ENCODE measurements at places on chromosomes 3 and 15.
A peak's percentile ranks its signal among the peaks of the same experiment; 100 is the strongest.

DNA sequence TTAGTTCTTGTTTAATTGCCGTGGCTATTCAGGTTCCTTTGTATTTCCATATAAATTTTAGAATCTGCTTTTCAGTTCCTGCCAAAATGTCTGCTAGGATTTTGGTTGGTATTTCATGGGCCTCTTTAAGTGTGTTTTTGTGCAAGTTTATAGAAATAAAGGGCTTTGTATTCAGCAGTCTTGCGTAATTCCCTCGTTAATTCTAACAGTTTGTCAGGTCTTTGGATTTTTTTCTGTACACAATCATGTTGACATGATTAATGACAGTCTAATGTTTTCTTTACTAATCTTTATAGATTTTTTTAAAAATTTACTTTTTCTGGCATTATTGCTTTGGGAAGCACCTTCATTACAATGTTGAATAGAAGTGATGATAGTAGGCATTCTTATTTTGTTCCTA lies 120.9 kb downstream of the NEK11 start:
- DNase-seq, result no peak

GRCh38 chr15:60407415-60407805 lies 9.6 kb upstream of the ANXA2 start:
- DNase-seq, result peak; percentile 83

- DNase-seq, result no peak
These were observed 67.8 kb upstream of the GATA2 start for GRCh38 chr3:128560768-128561167.

DNA sequence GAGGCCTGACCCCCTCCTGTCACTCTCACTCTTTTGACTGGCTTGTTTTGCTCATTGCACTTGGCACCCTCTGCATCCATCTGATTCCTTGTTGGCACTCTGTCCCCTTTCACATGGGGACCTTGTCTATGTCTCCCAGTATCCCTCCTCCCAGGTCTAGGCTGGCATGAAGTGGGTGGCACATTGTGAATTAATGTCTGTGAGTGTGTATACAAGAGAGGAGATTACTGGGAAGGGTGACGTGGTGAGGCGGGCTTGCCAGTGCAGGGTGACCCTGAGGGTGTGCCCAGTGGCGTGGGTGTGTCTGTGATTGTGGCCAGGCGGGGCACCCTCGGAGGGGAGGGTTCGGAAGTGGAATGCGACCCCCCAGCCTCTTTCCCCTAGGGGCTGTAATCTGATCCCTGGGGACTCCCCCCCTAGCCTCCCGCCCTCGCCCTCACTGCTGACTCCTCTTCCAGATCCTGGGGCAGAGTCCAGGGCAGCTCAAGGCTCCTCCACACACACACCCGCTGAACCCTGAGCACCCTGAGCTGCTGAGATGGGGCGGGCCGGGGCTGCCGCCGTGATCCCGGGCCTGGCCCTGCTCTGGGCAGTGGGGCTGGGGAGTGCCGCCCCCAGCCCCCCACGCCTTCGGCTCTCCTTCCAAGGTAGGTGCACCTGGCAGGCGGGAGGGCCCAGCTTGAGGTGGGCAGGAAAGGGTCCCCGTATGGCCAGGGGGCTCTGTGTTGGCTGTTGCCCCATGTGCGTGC lies at the start of gene SEMA3B:
TSS of gene SEMA3B (plus strand) at position 445 of the 749 bp plus-strand sequence. CDS start at position 539, 94 bp downstream.
- DNase-seq, result no peak

GRCh38 chr15:72178976-72179585 lies 18.5 kb downstream of the GRAMD2A start:
- DNase-seq, result no peak

DNA sequence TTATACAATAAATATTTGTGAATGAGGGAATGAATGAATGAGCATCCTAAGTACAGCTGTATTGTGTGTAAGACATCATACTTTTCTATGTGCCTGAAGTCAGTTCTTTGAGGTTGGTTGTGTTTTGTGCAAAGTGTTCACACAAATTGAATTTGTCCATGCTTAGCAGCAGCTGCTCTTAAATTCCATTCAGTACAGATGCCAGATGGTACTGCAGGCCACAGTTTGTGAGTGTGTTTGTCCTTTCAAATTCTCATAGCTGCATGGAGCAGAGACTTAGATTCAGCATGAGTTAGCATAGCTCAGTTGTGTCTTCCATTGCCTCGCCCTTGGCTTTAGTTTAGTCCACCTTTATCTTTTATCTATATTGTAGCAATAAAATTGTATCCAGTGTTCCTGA lies 3.8 kb upstream of the ZNF385D start:
- DNase-seq, result no peak

DNA sequence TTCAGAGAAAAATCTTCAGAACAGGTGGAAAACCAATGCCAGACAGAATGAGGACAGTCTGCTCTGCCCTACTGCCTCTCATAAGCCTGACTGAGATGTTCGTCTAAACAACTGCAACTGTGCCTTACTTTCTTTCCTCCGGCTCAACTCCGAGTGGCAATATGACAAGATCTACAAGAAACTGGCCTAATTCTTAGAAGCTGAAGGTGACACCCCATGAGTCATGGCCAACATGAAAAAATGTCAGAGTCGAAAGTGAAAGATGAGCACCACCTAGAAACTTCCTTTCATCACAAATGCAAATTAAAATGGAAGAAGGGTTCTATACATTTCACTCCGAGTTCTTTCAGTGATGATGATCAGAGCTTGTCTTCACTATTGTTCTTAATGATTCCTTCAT lies 12.9 kb downstream of the PCYT1A start:
- DNase-seq, result peak; percentile 20

- DNase-seq, result no peak
These were observed 159.2 kb downstream of the XXYLT1 start for GRCh38 chr3:195111766-195112165.

DNA sequence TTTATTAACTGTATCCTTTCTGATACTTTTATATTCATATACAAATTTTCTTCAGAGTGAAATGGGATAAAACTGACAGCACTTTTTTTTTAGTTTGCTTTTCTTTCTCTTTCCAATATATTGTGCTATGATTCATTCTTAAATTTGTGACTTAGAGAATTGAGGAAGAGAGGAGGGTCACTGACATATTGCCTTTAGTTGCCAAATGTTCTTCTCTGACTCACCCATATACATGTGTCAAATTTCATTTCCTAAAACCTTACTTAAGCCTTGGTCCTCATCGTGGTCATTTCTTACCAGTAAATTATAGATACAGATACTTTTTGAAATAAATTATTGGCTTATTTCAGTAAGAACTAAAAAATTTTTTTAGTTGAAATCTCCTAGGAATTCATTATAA lies 53.9 kb downstream of the CLASP2 start:
- DNase-seq, result peak; percentile 85

- DNase-seq, result no peak
These were observed 6.1 kb downstream of the CD96 start for GRCh38 chr3:111548092-111548491.

DNA sequence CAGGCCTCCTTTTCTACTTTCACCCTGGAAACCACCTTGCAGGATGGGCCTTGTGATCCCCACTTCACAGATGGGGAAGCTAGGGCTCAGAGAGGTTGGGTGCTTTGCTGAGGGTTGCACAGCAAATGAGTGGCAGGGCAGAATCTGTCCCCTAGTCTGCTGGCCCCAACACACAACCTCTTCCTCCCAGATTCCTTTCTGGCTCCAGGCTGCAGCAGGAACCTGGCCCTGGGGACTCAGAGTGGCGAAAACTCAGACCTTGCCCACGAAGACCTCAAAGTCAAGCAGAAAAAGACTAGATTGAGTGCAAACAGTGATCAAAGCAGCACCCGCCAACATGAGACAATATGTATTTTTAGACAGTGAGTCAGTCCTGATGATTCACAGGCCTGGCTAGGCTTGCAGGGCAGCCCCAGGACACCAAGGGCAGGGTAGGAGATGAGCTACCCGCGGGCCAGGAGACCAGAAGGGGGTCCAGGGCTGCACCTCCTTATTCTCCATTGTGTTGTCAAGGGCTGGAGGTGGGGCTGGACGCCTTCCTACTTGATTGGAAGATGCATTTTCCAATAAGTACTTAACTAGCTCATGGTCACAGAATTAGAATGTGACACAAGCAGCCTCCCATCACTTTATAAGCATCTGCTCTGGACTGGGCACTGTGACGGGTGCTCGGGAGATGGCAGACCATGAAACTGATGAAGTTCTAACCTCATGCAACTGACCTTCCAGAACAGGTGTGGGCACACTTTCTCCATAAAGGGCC lies 23.9 kb downstream of the GOLGA6L2 start:
- no peak for DNase-seq

- DNase-seq, result no peak
These were observed 116.5 kb upstream of the ALDH1A3 start for GRCh38 chr15:100762913-100763834.
